Stimulated activated CD4-positive, alpha-beta T cell treated with anti-CD3 and anti-CD28 coated beads, Interleukin-15, amount 100 ng/mL, for 1 hour (primary cell): ENCODE measurements at places on chromosomes 1 and 21.

- DNase-seq: no peak
Measured at GRCh38 chr1:31859044-31859443, 43.2 kb upstream of the SPOCD1 start.

- no peak for DNase-seq
Measured at GRCh38 chr1:226034482-226034881, 28.0 kb upstream of the H3-3A start.

DNA sequence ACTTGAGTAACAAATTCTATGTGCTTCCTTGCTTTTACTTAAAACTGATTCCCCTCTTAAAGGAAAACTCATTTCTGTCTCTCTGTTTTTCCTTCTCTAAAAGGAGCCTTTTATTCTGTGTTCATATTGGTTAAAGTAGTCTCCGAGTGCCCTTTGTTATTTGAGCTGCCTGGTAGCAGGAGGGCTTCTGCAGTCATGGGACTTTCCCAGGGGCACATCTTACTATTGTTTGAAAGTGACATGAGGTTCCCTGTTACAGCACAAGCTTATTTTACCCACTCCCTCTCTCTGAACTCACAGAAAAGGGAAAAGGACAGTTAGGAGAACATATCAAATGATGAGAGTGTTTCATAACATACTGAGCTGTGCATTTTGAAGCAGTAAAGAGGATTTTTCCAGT lies 58.1 kb upstream of the ANGPTL1 start:
- no peak for DNase-seq

- peak; percentile 14 for DNase-seq
Measured at GRCh38 chr1:110524311-110525248, 5.6 kb upstream of the KCNA10 start.

GRCh38 chr1:160945079-160945478 lies 9.5 kb downstream of the ITLN2 start:
- no peak for DNase-seq

GRCh38 chr1:28915031-28915895 lies 894 bp downstream of the EPB41 start:
- DNase-seq: peak; percentile 21

GRCh38 chr1:104466068-104466467 lies 716.4 kb downstream of the AMY1C start:
- no peak for DNase-seq

GRCh38 chr1:18179009-18179408 lies 71.4 kb downstream of the IGSF21 start:
- no peak for DNase-seq

- DNase-seq: no peak
Measured at GRCh38 chr1:10515301-10515975, 40.7 kb downstream of the PEX14 start.

DNA sequence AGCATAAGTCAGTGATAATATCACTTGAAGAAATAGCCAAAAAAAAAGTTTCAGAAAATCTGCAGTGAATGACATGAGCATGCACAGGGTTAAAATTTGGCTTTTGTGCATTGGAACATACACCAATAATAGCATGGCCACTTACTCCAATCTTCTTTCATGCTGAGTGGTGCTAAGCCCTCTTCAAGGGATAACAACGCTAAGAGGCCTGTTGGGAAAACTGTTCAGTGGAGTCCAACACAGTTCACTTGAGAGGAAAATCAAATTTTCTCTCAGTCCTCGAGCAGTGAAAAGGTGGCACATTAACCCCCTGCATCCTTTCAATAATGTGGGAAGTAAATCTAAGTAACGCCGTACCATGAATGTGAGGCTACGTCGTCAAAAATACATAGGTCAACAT lies 264.7 kb downstream of the SPATA17 start:
- no peak for DNase-seq

DNA sequence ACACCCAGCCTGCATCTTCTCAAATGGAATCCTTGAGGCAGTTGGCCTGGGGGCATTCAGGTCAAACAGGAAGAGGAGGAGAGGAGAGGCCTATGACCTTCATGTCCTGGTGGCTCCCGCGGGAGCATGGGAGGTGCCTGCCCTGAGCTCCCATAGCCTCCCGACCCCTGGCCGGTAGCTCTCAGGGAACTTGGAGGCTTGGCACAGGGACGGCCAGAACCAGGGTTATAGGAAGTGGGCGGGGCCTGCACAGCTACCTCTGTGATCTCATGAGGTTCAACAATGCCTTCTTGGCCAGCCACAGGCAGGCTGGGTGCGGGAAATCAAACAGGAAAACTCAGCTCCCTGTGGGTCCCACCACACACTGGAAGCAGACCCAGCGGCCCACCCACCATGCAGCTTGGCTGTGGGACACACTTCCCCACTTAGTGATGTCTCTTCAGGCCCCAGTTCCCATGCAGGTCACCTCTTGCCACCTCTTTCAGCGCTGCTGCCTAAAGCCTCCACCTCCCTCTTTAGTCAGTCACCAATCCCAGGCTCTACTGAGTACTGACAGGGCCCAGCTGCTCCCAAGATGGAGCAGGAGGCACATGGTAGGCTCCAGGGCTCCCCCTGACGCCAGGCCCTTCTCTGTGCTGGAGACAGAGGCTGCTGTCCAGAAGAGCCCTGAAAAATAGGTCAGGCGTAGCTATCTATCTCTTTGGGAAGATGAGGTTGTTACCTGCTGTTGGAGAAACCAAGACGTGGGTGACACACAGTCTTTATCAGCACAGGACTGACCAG lies at the start of gene SLFNL1:
Gene SLFNL1, minus strand, starts transcription at position 200 of the 783 bp plus-strand sequence. CDS start 1,065 bp downstream, outside the sequence.
- no peak for DNase-seq

DNA sequence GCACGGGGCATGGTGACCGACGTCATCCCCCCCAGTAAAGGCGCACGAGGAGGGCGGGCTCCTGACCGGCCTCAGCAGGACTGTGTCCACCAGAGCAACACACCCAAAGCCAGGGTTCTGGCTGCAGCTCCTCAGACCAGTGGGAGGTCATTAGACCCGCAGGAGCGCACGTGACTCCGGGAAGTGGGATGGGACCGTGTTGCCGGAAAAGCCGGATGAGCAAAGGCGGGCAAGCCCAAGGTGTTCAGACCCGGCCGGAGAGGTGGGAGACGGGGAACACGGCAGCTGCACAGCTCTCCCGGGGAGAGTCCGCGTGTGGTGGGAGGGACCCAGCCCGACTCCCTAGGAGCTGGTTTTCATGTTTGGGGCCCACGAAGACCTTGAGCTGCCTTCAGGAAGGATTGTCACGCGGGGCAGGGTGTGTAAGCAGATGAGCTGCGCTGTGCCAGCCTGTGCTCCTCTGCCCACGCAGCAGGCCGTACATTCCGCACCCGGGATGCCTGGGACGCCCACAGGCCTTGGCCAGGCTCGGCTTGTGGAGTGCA lies 20.6 kb upstream of the TRAPPC10 start:
- no peak for DNase-seq

DNA sequence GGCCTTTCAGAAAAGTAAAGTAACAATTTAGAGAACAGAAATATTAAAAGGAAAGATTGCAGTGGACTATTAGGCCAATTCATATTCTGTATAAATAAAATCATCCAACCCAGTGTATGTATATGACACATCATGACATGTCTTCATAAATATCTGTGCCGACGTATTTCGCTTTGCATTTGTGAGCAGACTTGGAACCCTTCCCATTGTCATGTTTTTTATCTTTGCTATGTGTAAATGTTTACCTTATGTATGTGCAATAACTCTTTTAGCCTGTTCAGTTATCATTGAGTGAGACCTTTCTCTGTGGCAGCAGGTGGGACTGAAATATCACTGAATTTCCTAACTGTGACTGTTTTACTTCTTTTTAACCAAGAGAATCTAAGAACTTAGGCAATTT lies 58.0 kb upstream of the FAM3B start:
- DNase-seq: no peak

GRCh38 chr21:25464275-25464674 lies 143.0 kb downstream of the MRPL39 start:
- DNase-seq: no peak

GRCh38 chr21:43611598-43612369 lies 47.5 kb downstream of the HSF2BP start:
- DNase-seq: no peak

DNA sequence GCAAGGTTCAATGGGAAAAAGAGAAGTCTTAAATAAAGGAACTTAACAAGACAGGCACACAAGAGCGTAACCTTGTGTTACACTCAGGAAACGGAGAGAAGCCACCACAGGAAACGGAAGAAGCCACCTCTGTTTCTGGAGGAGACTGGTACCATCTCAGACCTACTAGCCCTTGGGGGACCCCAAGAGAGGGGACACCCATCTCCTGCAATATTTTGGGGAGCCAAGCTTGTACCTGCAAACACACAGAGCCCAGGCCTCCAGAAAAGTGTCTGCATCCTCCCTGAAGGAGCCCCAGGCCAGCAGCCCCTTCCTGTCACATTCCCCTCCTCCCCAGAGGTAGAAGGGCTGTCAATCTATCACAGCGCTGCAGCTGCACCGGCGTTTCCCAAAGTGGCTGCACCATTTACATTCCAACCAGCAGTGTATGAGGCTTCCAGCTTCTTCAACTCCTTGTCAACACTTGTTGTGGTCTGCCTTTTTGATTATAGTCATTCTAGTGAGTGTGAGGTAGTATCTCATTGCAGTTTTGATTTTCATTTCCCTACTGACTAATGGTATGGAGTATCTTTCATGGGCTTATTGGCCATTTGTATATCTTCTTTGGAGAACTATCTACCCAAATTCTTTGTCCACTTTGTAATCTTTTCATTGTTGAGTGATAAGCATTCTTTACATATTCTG lies 23.0 kb upstream of the PADI1 start:
- no peak for DNase-seq

- no peak for DNase-seq
Measured at GRCh38 chr1:40036574-40036973, 4.0 kb upstream of the CAP1 start.

DNA sequence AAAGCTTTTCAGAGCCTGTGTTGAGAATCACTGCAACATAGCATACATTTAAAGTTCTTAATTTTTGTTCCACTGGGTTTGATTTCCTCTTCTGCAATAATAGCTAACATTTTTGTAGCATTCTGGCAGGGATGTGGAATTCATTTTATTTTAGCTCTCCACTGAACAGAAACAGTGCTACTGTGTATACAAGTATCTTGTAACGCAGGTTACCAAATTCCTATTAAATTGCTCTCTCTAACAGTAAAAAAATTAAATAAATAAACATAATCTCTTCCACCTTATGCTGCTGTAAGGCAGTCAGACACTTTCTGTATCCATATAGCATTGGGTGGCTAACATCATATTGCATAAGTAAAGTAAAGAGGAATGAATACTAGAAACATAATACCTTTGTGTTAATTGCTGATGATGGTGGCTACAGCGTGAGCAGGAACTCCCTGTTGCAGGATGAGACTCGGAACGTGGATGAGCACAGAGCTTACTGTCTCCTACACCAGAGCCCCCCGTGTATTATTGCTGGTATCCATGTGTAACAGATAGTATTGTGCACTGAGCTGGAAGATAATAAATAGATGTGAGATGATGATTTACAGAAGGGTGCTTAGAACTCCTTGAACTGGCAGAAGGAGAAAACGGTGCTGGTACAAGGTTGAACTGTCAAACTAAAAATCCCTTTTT lies 276.9 kb upstream of the SNX7 start:
- DNase-seq: no peak

DNA sequence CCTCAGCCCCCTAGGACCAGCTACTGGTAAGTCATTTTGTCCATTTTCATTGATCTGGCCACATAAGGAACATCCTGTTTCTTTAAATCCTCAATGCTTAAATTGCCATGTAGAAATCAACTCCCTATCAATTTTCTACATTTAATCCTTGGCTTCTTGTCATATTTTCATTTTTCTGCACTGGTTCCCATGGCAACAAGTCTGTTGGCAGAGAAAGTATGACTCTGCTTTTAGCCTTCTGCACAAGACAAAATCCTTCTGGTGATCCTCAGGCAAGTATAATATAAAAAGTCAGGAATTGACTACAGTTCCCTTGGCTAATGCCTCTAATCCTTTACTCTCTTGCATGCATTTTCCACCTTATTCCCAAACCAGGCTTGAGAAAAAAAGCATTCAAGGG lies 65.0 kb downstream of the LRRC40 start:
- DNase-seq: no peak

DNA sequence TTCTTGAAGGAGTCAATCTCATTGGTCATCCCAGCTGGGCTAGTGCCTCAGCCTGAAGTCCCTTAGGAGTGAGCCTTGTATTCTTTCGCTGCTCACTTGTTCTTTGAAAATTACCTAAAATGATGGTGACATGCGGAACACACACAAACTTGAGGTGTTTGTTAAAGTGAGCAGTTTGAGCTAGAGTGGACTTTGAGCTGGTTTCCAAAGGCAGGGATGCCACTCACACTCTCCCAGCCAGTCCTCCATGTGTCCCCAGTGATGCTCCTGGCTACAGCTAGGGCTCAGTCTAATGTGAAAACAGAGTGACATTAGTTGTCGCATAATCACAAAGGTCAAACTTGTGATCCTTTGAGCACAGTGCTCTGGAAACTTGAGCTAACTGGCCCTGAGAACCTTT lies 84.3 kb downstream of the DTL start:
- no peak for DNase-seq

GRCh38 chr1:29504196-29504595 lies 267.9 kb downstream of the PTPRU start:
- no peak for DNase-seq

- DNase-seq: no peak
Measured at GRCh38 chr21:30148906-30149305, 17.7 kb downstream of the CLDN17 start.

DNA sequence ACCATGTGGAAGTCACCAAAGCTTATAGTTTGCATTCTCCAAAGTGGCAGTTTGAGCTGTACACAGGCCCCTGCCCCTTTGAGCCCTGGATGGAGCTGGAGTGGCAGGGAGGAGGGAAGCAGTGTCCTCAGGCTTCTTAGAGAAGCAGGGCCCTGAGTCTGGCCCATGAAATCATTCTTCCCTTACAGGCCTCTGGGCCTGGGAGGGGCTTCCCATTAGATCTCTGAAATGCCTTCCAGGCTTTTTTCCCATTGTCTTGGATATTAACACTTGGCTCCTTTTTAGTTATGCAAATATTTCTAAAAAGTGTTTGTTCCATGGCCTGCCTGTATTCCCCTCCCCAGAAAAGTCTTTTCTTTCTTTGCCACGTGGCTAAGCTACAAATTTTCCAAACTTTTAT lies 10.0 kb upstream of the TRIM67 start:
- DNase-seq: no peak

DNA sequence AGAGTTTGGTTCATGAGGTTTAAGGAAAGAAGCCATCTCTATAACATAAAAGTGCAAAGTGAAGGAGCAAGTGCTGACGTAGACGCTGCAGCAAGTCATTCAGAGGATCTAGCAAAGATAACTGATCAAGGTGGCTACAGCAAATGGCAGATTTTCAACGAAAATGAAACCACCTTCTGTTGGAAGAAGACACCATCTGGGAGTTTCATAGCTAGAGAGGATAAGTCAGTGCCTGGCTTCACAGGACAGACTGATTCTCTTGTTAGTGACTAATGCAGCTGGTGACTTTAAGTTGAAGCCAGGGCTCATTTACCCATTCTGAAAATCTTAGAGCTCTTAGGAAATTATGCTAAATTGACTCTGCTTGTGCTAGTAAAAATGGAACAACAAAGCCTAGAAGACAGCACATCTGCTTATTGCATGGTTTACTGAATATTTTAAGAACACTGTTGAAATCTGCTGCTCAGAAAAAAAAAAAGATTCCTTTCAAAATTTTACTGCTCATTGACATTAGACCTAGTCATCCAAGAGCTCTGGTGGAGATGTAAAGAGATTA lies 10.5 kb downstream of the MAEL start:
- DNase-seq: no peak
